NCI-H460 (cell line): ENCODE measurements at places on chromosomes 3 and 15.

DNA sequence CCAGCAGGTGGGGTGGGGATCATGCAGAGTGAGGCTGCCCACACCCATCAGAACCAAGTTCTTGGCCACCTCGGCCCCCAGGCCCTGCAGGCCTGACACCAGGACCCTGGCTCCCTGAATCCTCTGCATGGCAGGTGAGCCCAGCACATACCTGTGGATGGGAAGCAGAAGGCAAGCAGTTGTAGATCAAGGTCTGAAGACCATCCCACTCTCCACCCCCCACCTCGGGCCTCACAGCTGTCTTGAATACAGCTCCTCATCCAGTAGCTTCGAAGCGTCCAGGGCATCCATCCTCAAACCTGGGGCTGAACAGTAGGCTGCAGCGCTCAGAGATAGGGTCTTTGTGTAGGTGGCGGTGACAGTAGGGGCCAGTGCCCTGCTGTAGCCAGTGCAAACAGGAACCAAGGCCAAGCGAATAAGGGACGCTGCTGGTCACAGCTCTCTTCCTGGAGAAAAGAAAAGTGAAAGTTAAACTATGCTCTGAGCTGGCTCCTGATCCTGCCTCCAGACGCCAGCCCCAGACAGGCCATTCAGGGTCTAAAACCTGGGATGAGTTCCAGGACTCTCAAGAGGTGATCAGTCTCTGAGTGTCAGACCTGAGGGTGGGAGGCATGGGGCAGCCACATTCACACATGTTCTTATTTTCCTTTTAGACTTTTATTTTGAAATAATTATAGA lies at the start of gene UBA7:
TSS of gene UBA7 (minus strand) at position 457 of the 678 bp plus-strand sequence. CDS start at position 291, 166 bp downstream.
- DNase-seq = no peak

GRCh38 chr3:50523279-50523811 lies 19.9 kb upstream of the CACNA2D2 start:
- no peak for DNase-seq

- no peak for DNase-seq
Observed at GRCh38 chr15:42371096-42371495, 11.8 kb downstream of the CAPN3 start.

GRCh38 chr3:141680620-141681389 lies 57.3 kb upstream of the RNF7 start:
- DNase-seq = no peak

DNA sequence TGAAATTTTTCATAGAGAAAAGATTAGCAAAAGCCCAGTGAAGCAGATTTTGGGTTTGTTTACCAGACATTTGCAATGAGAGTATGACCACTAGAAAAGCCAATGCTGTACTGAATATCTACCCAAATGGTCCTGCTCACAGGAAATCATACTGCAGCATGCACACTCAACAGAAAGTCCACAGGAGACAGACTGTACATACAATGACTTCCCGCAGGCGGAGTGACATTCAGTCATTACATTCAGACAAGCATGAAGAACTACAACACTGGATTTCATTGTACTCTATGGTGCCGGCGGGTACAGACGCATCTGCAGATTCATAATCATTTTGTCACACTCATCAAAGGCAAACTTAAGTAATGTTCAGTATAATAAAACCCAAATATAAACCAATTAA lies 11.8 kb downstream of the LZTFL1 start:
- no peak for DNase-seq

DNA sequence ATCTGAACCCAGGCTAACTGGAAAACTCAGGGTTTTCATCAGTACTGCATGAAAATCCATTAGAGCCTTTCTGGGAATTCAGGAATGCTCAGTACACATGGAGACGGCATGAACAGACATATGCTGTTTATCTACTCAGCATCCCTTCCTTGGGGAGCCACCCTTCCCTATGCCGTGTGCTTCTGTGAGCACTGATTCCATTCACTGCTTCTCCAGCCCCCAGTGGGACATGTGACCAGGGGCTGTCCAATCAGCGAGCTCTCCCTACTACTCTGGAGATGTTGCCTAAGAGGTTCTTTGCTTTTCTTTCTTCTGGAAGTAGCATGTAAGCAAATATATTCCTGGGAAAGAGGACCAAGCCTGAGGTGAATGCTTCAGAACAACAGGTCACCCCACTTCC lies 5.6 kb upstream of the PCOLCE2 start:
- DNase-seq = no peak

GRCh38 chr3:138594150-138594934 lies at the start of gene CEP70:
TSS of gene CEP70 (minus strand) at chr3:138594260. CDS start at chr3:138572927, 21,333 bp downstream.
- peak; percentile 90 for DNase-seq

GRCh38 chr3:45611628-45612081 lies 17.1 kb downstream of the LIMD1 start:
- DNase-seq = no peak

DNA sequence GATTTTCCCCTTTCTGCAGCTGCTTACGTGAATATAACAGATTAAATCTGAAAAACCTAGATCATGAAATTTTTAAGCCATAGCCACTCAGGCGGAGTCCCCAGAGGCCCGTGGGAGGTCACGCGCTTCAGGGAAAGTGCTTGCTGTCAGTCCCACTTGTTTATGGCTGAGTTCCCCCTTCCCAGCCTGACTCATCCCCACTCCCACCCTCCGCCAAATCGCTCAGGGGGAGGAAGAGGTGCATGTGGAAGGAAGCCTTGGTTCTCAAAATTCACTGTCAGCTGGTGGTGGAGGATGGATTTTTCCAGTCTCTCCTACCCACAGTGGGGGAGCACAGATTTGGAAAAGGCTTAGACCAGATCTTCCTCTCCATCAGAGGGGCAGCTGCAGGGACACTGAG lies 67.4 kb downstream of the CORO2B start:
- no peak for DNase-seq

DNA sequence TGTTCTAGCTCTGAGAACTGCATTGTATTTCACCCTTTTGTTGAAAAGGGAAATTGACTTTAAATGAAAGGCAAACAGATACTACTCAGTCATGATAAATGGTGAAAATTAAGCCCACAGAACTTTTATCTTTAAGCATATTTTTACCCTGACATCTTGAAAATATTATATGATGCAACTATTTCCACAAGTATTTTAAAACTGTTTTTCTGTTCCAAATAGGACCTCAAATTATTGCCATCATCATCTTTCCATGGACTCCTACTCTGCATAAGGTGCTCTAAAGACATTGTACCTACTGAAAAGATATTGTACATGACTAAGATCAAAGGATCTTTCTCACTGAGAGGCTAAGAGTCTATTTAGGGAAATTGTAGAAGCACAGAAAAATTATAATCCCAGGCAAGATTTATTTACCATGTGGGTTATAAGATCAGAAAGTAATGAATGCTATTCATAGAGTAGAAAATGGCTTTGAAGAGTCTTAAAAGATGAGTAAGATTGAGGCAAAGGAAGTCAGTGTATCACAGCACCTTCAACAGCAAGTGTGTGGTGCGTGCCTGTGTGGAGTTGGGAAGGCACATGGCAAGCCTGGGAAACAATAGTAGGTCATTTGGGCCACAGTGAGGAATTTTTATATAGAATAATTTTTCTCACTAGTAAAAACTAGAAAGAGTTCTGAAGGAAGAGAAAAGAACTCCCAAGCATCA lies 68.8 kb downstream of the VGLL3 start:
- no peak for DNase-seq

DNA sequence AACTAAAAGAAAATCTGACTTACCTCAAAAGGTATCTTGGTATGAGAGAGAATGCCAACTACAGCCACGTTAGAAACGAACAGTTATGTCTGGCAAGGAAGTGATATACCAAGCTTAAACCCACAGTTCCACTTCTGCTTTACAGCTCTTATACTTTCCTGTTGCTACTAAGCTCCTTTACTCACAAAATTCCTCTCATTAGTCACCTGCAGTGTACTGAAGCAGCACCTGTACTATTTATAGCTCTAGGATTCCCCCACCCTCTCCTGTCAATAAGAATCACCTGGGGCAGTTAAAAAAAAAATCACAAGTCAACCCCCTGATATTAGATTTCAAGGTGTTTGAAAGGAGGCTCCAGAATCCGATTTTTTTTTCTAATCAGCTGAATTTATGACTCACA lies 2.9 kb upstream of the TMEM266 start:
- DNase-seq = no peak

- no peak for DNase-seq
Observed at GRCh38 chr3:123816673-123817207, 67.4 kb downstream of the MYLK start.

- DNase-seq = no peak
Observed at GRCh38 chr3:22401499-22401898, 650.5 kb upstream of the ZNF385D start.

- DNase-seq = no peak
Observed at GRCh38 chr3:104526901-104527401, 839.8 kb upstream of the ALCAM start.
